ENCODE measurements at places on chromosomes 6 and 20. TPM values are rescaled to one million over a fixed set of nuclear protein-coding genes. Genes with fewer than 3 reads are reported as not detected.

Gene GGTLC1
- not detected for total RNA-seq

DNA sequence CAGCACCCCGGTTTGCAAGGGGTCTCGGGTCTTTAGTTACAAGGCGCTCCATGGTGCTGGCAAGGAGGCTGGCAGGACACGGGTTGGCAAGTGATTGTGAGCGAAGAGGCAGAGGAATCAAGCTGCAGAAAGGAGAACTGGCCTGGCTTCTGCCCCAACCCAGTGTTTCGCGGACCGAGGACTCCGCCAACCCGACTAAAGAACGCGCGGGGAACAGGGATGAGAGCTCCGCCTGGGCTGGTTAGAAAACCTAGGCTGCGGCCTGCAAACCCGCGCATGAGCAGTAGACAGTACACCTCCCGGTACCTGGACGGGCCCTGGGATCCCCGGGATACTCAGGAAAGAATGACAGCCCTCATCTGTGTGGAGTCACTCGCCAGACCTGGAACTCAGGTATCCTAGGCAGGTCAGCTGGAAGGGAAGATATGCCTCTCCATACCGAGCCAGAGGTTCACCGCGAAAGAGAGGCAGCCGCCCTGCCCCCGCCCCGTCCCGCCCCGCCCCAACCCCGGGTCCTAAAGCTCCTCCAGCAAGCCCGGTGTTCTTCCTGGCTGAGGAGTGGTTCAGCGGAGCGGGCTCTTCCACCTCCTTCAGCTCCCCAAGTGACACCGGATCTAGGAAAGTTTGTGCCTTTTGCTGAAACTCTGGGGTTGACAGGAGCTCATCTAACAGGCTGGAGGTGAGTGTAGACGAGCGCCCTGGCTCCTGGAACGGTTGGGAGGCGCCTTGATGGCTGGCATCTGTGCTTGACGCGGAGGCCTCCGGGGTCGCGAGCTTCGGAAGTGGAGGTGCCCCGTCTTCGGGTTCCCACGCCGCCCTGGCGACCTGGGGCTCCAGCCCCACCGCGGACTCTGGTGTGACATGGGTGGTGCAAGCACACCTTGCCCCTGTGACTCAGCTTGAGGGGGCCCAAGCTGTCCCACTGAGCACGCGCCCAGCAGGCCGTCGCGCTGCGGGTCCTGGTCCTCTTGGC lies 1847.3 kb upstream of the DEFB115 start:
- no peak overlapping the region for H3K27ac ChIP-seq
- H3K4me1 ChIP-seq: no peaks in the 10 kb centered on the region
- DNase-seq: no peak
- H3K27me3 ChIP-seq: no peaks in the 10 kb centered on the region
- H3K36me3 ChIP-seq: no peaks in the 10 kb centered on the region

GRCh38 chr20:48851579-48851978 lies 23.8 kb upstream of the PREX1 start:
- no peak overlapping the region for H3K4me3 ChIP-seq
- no peaks in the 10 kb centered on the region for H3K4me1 ChIP-seq
- no peaks in the 10 kb centered on the region for H3K27me3 ChIP-seq
- H3K27ac ChIP-seq: no peak overlapping the region

- H3K4me1 ChIP-seq: peaks cover 10% of the 10 kb centered on the region
- peak overlapping the region; percentile 83 for H3K4me3 ChIP-seq
- H3K27ac ChIP-seq: peak overlapping the region; percentile 74
- DNase-seq: no peak
- H3K36me3 ChIP-seq: no peaks in the 10 kb centered on the region
These were observed 603 bp downstream of the TASP1 start for GRCh38 chr20:13638162-13638495.

Gene VARS1
- 78.3 TPM for total RNA-seq

GRCh38 chr6:157845493-157846259 lies 22.6 kb downstream of the SNX9 start:
- H3K4me3 ChIP-seq: no peak overlapping the region
- no peaks in the 10 kb centered on the region for H3K27me3 ChIP-seq
- no peak for DNase-seq
- peak overlapping the region; percentile 5 for H3K27ac ChIP-seq
- H3K4me1 ChIP-seq: peaks cover 59% of the 10 kb centered on the region
- H3K36me3 ChIP-seq: no peaks in the 10 kb centered on the region

- H3K4me3 ChIP-seq: no peak overlapping the region
- no peaks in the 10 kb centered on the region for H3K27me3 ChIP-seq
- H3K36me3 ChIP-seq: no peaks in the 10 kb centered on the region
- peaks cover 12% of the 10 kb centered on the region for H3K4me1 ChIP-seq
- DNase-seq: no peak
These were observed 133.3 kb upstream of the SMLR1 start for GRCh38 chr6:130693944-130694343.

Gene TRPC4AP
- total RNA-seq: 82.1 TPM

Gene EBF4
- total RNA-seq: 11.1 TPM

GRCh38 chr6:5514353-5514752 lies 253.0 kb downstream of the FARS2 start:
- no peaks in the 10 kb centered on the region for H3K36me3 ChIP-seq
- no peaks in the 10 kb centered on the region for H3K4me1 ChIP-seq
- no peak overlapping the region for H3K27ac ChIP-seq
- H3K27me3 ChIP-seq: no peaks in the 10 kb centered on the region

Gene SCAF8
- total RNA-seq: 39.5 TPM

GRCh38 chr6:91600561-91600960 lies 1013.7 kb upstream of the MAP3K7 start:
- H3K4me3 ChIP-seq: no peak overlapping the region
- no peaks in the 10 kb centered on the region for H3K36me3 ChIP-seq
- DNase-seq: no peak

- no peak overlapping the region for H3K4me3 ChIP-seq
- no peaks in the 10 kb centered on the region for H3K36me3 ChIP-seq
- DNase-seq: no peak
- H3K27ac ChIP-seq: no peak overlapping the region
- no peaks in the 10 kb centered on the region for H3K4me1 ChIP-seq
These were observed 71.0 kb upstream of the MRAP2 start for GRCh38 chr6:83962582-83962981.

DNA sequence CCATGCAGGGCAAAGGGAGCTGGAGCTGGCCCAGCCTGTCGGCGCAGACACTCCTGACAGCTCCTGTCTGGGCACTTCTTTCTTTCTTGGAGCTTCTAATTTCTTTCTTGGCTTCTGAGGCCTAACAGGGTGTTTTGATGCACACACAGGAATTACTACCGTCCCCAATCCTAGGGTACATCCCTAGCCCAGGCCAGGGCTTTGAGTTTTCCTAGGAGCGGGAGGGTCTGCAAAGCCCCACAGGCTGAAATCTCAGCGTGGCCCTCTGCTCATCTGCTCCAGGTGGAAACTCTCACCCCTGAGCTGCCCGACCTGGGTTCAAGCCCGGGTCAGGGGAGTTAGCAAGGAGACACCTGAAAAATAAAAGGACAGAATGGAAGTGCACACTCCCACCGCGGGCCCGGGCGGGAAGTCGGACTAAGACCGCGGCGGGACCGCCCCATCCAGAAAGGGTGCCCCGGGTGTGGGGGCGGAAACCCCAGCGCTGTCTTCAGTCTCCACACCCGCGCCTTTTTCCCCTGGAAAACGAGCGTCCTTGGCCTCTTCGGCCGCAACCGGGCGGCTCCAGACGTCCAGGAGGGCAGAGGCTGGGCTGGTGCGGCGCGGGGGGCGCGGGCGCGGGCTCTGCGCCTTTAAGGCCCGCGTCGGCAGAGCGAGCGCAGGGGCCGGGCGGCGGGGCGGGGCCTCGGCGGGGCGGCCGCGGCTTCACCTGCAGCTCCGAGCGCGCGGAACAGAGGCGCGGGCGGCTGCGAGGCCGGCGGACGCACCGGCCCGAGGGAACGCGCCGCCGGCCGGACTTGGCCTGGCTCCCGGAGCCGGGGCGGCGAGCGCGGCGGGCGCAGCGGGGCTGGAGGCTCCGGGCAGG lies at the start of gene CDH4:
CDH4 (plus strand) TSS at position 733 of the 865 bp plus-strand sequence.
- no peak within 1 kb of the TSS for H3K4me3 ChIP-seq
- H3K27me3 ChIP-seq: peaks cover 58% of the 10 kb centered on the region
- H3K4me1 ChIP-seq: no peaks in the 10 kb centered on the region
- H3K27ac ChIP-seq: no peak within 1 kb of the TSS
- H3K36me3 ChIP-seq: no peaks in the 10 kb centered on the region
- DNase-seq: no peak

Gene ADGRF5
- 50.6 TPM for total RNA-seq

Gene EPPIN
- not detected for total RNA-seq

Gene ARMC12
- total RNA-seq: 2.6 TPM

GRCh38 chr6:41467061-41467460 lies 79.1 kb upstream of the FOXP4 start:
- H3K36me3 ChIP-seq: no peaks in the 10 kb centered on the region
- H3K4me1 ChIP-seq: no peaks in the 10 kb centered on the region
- no peak overlapping the region for H3K27ac ChIP-seq

Gene TXLNB
- total RNA-seq: 2.0 TPM

Gene SALL4
- total RNA-seq: 0.39 TPM

- DNase-seq: peak; percentile 80
- H3K36me3 ChIP-seq: no peaks in the 10 kb centered on the region
- peaks cover 37% of the 10 kb centered on the region for H3K4me1 ChIP-seq
- no peak overlapping the region for H3K4me3 ChIP-seq
These were observed 33.8 kb downstream of the RANBP9 start for GRCh38 chr6:13677878-13678254.

Gene PLAGL2
- 6.9 TPM for total RNA-seq

DNA sequence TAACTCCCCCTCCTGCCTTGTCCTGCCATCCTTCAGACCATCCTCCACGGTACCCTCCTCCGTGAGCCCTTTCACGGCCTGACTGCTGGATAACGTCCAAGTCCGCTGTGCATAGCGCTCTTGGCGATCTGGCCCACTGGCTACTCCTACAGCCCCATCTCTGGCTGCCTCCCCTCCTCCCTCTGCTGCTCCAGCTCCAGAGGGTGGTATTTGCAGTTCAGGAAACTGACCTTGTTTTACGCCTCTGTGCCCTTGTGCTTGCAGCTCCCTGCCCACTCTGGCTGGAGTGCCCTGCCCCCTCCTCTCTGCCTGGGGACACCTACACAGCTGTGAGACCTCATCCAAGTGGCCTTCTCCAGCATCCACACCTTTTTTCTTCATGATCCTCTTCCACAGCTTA lies 6.5 kb upstream of the RREB1 start:
- H3K27me3 ChIP-seq: no peaks in the 10 kb centered on the region
- DNase-seq: no peak
- H3K27ac ChIP-seq: no peak overlapping the region
- no peaks in the 10 kb centered on the region for H3K36me3 ChIP-seq
- no peak overlapping the region for H3K4me3 ChIP-seq

Gene DLK2
- total RNA-seq: 0.75 TPM

DNA sequence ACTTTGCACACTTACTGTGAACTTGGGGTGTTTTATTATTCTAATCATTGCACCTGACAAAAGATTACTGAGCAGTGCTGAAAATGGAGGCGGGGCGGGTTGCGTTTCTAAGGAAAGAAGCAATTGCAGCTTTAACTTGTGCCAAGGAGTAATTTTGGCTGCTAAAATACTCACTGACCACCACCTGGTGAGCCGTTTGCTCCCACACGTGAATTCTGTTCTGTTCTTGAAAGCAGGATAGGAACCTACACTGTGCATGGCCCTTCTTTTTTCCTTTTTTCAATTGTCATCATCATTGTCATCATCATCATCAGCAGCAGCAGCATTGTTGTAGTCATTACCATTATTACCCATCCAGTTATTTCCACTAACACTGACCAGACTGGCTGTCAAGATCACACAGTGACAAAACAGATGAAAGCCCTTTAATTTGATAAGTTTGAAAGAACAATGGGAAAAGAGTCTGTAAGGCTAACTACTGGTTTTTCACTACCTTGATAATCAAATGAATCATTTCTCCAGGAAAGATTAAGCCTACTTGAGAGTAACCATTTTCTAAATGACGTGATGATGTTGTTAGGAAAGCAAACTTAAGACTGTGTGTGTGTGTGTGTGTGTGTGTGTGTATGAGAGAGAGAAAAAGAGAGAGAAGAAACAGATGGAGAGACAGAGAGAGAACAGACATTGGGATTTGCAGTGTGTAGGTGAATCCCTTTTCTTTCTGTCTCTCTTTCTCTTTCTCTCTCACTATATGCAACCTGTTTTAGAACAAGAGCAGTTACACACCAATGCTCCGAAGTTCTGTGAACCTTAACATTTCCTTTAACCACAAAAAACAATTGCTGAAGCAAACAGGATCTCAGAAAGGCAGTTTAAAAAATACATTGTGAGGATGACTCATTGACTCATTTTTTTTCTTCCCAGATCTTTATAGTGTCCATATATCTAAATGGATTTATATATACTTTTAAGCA lies 3.8 kb downstream of the RIPOR2 start:
- H3K36me3 ChIP-seq: no peaks in the 10 kb centered on the region
- no peak overlapping the region for H3K4me3 ChIP-seq
- H3K27ac ChIP-seq: no peak overlapping the region

All from adrenal gland (tissue), 19 donors.